Activated CD4-positive, alpha-beta T cell treated with anti-CD3 and anti-CD28 coated beads for 36 hours (primary cell): ENCODE measurements at places on chromosomes 1 and 21. TPM values are rescaled to one million over a fixed set of nuclear protein-coding genes. Genes with fewer than 3 reads are reported as not detected.

- no peak for DNase-seq
Measured at GRCh38 chr1:209609791-209610630, 26.5 kb downstream of the CAMK1G start.

DNA sequence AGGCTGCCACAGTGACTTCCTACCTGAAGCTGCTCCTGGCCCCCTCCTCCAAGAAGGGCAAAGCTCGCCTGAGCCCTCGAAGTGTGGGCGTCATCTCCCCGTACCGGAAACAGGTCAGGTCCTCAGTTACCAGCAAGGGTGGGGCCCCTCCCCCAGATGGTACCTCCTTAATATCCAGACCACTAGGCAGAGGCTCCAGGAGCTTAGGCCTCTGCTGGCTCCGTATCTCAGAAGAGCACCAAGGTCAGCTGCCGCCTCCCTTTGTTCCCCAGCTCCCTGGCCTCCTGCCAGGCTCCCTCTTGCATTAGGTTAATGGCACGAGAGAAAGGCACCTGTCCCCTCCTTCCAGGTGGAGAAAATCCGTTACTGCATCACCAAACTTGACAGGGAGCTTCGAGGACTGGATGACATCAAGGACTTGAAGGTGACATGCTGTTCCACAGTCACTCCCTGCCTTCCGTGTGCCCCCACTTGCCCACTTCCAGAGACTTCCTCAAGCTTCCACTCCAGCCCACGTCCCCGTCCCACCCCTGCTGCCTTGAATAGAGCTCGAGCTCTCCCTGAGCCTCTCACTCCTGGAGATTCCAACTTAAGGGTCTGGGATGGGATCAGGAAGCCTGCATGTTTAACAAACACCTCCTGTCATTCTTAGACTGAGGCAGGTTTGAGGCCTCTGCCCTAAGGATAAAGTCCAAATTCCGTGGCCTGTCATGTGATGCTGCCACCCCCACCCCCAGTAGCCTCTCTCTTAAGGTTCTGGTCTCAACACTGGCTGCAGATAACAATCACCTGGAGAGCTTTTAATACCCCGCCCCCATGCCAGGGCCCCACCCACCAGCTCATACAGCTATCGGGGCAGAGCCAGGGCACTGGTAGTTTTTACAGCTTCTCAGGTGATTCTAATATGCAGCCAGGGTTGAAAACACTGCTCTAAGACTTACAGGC is 8.3 kb downstream of the RHOC start:
- no peak for DNase-seq

DNA sequence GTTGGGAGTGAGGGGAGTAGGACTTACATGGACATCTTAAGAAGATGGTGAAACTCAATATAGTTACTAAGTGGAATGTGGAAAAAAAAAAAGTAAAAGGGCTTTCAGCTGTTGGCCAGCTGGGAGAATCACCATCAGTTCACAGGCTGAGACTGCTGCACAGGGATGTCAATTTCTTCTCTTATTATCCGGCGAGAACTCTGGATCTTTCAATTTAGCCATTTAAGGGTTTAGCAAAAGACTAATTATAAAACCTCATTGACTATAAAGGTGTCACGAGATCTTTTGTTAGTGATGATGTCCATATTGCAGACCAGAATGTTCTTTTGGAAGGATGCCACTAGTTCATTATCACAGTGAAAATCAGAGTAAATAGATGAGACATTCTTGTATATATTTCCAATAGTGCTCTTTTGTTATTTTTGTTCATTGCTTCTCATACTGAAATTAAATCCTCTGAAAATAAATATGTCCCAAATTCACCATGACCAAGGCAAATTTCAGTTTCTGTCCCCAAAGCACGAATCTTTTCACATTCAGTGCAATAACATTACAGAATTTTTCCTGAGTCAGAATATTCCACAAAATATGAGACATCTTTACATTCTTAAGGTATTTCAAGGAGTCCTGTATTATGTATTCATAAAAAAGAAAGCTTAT is 266.1 kb downstream of the DNM3 start:
- DNase-seq: no peak

DNA sequence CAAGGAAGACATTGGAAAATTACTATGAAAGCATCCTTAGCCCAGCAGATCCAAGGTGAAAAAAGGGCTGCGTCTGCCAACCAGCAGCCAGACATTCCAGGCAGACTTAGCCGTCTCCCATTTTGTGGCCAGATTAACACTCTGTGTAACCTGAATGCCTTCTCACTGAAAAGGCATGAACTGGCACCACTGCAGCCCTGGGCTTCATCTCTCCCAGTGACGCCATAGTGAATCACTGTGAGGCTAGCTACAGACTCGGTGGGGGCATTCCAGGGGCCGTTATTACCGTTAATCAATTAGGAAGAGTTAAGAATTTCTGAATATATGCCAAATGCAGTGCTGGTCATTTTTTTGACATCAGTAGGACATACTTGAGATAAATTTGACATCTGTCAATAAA is 627.4 kb downstream of the LMO4 start:
- no peak for DNase-seq

DNA sequence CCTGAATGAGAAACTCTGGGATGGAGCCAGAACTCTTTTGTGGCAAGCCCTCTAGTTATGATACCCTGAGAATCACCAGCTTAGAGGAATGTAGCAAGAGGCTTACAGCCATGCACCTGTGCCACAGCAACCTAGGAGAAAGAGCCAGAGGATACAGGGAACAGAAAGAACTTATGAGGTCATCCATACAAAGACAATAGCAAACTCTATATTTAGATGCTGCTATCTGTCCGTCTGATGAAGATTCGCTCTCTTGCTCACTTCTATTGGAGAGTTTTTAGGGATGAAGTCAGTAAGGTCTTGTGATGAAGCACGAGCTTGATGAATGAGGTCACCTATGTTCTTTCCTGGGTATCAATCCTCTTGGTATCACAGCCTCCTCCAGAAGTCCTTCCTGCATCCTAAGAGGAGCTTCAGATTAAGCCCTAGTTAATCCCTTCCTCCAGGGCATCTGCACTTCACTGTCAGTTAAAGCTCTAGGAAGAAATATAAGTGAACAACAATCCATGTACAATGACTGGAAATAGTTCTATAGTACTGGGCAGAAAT is 185.6 kb downstream of the DAB1 start:
- DNase-seq: no peak

GRCh38 chr21:36976228-36976861 is 9.9 kb upstream of the HLCS start:
- DNase-seq: no peak

- peak; percentile 33 for DNase-seq
Measured at GRCh38 chr1:147245586-147246021, 3.1 kb downstream of the CHD1L start.

GRCh38 chr1:199682081-199682480 is 345.4 kb upstream of the NR5A2 start:
- no peak for DNase-seq

The HES3 gene
- total RNA-seq: not detected

The KRTAP12-4 gene
- not detected for total RNA-seq

The NBL1 gene
- total RNA-seq: 10.5 TPM

The C8A gene
- total RNA-seq: not detected

The MRPL55 gene
- 51.0 TPM for total RNA-seq
